ENCODE measurements at places on chromosomes 12 and 14.

- no peak for DNase-seq
Observed at GRCh38 chr14:51304438-51304837, 64.4 kb downstream of the TMX1 start.

GRCh38 chr12:110533607-110534006 lies 31.5 kb downstream of the RAD9B start:
- no peak for DNase-seq

GRCh38 chr12:115790526-115790925 lies 487.0 kb downstream of the MED13L start:
- no peak for DNase-seq

DNA sequence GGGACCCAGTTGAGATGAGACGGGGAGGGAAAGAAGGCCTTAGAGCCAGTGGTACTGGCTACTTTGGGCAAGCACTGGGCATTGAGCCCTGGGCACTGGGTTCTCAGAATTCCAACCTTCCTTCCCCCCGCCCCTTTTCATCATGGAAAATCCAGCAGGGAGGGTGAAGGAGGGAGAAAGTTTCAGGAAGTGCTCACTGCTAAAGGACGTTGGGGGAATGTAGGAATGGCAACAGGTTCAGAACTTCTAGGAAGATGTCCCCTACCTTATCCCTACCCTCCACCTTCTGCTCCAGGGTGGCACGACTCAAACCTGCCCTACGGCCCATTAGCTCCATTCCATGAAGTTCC lies 4.2 kb upstream of the TNS2 start:
- DNase-seq: no peak

DNA sequence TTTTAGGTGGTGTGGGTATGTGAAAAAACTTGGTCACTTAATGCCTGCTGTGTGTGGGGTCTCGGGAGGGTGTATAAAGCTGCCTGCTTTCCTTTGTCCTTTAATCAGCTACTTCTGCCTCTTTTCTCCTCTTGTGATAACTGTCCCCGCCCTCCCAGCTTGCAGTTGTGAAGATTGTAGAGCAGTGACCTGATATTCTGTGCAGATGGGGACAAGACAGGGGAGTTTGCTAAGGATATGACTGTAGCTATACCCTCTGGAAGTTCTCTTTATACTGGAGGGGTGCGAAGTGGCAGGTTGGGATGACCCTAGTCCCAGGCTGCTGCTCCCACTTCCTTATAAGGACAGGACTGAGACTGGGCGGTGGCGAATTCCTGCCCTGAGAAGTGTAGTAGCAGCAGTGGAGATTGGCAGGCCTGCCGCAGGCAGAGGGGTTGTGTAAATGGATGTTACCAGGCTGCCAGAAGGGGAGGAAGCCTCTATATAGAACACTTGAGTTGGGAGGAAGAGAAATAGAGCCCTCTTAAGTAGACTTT lies 835 bp downstream of the MYL6 start:
- DNase-seq: peak; percentile 59

DNA sequence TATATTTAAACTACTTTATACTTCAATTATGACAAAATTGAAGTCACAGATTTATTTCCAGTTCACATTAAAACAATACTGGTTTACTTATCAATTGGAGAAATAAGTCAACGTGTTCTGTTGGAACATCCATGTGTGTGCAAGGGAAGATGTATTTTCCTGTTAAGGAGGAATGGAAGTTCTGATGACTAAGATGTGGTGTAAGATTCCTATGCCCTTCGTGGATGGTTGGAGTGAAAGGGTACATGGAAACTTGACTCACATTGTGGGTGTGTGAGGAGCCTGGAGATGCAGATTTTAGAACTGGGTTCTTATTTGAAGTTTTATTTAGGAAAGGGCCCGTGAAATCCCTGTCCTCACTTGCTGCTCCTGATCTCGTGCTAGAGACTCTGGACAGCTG lies 95.3 kb downstream of the CATSPERB start:
- DNase-seq: no peak

GRCh38 chr14:36585100-36585499 lies 2.7 kb upstream of the NKX2-8 start:
- no peak for DNase-seq

- no peak for DNase-seq
Observed at GRCh38 chr14:89507926-89508460, 91.0 kb upstream of the FOXN3 start.

DNA sequence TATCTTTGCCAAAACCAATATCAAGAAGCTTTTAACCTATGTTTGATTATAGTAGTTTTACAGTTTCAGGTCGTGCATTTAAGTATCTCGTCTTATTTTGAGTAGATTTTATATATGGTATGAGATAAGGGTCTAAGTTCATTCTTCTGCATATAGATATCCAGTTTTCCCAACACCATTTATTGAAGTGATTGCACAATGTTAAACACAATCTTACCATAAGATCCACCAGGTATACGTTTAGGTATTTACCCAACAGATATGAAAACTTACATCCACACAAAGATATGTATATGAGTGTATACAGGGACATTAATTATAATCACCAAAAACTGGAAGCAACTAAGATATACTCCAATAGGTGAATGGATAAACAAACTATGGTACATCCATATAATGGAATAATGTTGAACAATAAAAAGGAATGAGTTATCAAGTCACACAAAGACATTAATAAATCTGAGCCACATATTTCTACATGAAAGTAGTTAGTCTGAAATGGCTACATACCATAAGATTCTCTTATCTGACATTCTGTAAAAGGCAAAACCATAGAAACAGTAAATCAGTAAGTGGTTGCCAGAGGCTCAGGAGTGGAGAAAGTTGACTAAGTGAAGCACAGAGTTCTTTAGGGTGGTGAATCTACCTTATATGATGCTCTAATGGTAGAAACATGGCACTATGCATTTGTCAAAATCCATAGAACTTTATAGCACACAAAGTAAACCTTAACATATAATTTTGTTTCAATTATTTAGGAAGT lies 222.6 kb downstream of the NUAK1 start:
- DNase-seq: no peak

GRCh38 chr14:99884834-99885648 lies 91.8 kb downstream of the EML1 start:
- peak; percentile 50 for DNase-seq

DNA sequence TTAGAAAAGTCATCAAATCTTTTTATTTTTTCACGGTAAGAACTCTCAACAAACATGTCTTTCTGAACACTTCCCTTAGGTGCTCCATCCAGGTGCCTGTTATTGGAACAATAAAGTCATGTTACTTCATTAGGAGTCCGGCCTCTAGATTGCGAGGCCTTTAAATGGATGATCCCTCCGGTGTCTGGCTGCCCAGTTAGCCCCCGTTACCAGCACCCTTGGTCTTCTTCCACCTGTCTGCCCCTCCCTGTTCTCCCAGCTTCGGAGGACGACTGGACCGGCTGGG lies 593 bp upstream of the PA2G4 start:
- no peak for DNase-seq

GRCh38 chr14:68527329-68527851 lies 265.5 kb downstream of the ZFP36L1 start:
- DNase-seq: no peak

GRCh38 chr12:6018265-6018664 lies 73.2 kb upstream of the ANO2 start:
- DNase-seq: no peak

DNA sequence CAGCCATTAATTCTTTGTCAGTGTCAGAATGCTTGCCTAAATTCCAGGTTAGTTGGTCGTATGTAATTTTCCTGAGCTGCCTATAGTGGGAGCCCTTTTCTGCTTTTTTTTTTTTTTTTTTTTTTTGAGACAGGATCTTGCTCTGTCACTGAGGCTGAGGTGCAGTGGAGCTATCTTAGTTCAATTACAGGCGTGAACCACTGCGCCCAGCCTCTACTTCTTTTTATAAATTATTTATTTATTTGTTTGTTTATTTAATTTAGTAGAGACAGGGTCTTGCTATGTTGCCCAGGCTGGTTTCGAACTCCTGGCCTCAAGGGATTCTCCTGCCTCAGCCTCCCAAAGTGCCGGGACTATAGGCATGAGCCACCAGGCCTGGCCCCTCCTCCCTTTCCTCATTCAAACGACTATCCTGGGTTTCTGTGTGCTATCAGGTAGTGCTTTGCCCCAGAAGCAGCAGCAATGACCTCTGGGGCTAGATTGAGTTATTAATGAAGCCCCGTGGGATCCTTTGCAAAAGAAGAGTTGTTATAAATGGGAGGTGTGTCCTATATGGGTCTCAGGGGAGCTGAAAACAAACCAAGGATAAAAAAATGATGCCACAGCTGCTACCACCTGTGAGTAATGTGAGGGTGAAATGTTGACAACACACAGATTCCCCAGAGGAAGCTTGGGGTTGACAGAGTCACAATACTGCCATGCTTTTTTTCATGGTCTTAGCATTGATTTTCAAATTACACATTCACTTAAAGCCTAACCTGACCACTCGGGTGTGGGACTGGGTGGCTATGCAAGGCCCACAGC lies 34.6 kb upstream of the NFKBIA start:
- DNase-seq: no peak

DNA sequence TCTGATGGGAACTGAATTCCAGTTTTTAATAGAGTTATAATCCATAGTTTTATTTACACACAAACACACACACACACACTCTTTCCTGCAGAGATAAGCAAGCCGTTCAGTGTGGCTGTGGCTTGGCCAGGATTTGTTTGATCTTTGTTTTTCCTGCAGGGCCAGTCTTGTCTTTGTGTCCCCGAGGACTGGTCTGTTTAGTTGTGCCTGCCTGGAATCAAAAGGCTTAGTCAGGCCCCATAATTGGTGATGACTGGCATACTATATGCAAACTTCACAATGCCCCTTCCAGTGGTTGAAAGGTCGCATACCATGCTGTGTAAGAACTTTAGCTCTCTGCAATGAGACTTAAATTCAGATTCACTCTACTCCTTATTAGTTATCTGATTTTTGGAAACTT lies 26.0 kb downstream of the WBP11 start:
- DNase-seq: no peak

DNA sequence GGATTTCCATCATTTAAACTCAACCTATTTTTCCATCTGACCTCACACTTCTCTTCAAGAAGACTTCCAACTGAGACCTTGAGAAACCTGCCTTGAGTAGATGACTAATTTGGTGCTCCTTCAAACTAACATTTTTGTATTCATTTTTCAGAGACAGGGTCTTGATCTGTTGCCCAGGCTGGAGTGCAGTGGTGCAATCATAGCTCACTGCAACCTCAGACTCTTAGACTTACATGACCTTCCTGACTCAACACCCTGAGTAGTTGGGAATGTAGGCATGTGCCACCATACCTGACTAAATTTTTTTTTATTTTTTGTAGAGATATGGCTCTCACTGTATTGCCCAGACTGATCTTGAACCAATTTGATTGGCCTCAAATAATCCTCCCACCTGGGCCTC lies 389.9 kb downstream of the PDZRN4 start:
- peak; percentile 0 for DNase-seq

GRCh38 chr14:101061411-101062064 lies 158.0 kb upstream of the RTL1 start:
- DNase-seq: no peak

DNA sequence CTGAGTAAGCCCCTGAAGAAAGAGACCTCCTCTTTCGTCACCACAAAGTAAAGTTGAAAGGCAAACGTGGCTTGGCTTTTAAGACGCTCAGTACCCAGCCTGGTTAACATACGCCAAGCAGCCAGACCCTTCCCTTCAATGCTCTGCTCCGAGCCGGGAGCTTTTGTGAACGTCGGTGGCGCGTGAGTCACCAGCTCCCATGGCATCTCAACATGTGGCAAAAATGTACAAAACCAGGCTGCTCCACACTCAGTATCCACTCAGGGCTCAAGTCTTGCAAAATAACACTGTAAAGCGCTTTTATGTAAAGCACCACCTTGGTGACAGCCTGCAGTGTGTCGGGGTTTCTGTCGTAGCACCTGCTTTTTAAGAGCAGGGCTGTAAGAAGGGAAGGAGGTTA lies 89.0 kb downstream of the SETD3 start:
- DNase-seq: peak; percentile 36

DNA sequence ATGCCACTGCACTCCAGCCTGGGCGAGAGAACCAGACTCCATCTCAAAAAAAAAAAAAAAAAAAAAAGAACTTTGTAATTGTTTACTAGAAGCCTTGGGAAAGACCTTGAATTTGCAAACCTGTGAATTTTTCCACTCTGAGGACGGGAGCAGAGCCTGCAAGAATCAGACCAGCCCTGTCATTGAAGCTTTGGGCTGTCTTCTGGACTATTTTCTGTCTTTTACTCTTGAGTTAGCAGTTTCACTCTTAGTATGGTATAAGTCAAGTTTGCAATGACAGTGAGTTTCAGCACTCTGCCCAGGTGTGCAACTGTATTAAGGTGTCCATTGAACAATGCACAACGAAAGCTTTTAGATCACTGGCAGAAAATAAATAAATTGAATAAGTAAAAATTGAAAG lies 81.4 kb upstream of the KRAS start:
- no peak for DNase-seq

- no peak for DNase-seq
Observed at GRCh38 chr14:103122947-103123633, at the start of gene TNFAIP2. TNFAIP2 (plus strand) TSS chr14:103123461; CDS start chr14:103126458, 2,997 bp downstream.

DNA sequence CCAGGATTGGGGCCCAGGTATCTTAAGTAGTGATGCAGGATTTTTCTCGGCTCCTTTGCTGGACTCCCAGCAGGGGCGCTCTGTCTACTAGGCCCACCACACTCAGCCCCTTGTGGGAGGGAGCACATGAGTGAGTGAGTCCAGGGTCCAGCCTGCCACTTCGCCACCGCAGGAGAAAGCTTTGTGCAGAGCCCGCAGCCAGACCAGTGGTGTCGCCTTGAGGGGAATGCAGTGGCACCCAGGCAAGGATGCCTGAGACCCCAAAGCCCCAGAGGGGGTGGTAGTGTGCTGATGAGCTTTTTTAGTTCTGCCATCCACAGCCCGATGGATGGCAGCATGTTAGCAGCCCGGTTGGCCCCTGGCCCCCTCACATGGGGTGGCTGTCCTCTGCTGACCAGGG lies 5.4 kb upstream of the MRPS35 start:
- DNase-seq: no peak

DNA sequence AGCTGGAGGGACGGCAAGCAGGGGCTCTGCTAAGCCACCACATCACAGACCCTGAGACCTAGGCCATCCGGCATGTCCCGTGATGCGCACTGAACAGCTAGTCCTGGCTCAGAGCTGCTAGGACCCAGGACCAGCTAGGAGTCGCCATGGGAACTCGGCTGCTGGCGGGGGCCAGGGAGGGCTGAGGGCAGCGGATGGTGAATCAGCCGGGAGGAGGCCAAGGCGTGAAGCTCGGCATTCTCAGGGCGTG lies 5.1 kb downstream of the AHNAK2 start:
- peak; percentile 83 for DNase-seq

DNA sequence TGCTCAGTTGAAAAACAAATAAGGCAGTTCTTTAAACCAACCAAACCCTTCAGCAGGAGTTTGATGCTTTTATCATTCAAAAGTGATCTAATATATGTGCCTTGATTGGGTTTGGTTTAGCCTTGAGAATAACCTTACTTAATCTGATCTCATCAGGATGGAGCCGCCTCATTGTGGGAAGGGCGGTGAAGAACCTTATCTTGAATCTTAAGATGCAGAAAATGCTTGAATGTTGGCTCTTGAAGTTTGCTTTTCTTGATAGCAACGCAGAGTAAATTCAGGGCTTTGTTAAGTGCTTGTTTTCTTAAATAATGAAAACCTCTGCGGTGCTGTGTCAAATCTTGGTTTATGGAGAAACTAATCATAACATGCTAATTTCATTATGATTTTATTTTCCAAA lies 138.2 kb downstream of the MON2 start:
- DNase-seq: no peak

All from fibroblast of skin of left quadriceps (primary cell).